Activated naive CD4-positive, alpha-beta T cell (primary cell): ENCODE measurements at places on chromosomes 7 and 10.

DNA sequence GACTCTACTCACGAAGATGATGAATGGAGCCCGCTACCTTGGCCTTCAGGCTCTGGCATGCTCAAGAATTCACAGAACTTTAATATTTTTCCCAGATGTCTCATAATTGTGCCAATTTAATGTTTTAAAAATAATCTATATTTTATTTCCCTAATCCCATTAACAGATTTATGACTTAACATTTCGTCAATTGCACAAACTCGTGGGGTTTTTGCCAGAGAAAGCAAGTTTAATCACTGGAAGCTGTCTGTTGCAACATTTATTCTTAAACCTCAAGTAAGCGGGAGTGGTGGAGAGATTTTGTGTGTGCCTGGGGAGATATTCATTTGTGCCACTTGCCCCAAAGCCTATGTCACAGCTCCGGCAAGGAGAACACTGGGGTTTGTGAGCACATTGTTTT lies 117.9 kb downstream of the TEX36 start:
- DNase-seq = no peak

DNA sequence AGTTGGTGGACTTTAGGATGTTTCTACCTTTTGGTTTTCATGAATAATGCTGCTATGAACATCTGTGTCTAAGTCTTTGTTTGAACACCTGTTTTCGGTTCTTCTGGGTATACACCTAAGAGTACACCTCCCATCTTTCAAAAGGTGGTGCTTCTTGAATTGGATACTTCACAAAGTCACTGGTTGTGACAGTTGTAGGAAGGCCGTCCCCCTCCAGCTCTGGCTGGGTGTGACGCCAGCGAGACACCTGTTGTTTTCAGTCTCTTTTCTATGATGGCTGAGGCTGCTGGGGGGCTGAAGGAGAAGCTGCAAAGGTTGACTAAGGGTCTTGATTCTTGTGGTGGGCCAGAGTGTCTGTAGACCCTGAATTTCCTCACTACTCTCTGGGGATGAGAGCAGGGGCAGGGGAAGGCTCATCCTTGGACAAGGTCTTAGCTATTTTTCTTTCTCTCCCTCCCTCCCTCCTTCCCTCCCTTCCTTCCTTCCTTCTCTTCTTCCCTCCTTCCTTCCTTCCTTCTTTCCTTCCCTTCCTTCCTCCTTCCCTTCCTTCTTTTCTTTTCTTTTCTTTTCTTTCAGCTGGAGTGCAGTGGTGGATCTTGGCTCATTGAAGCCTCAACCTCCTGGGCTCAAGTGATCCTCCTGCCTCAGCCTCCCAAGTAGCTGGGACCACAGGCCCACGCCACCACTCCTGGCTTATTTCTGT lies 5.6 kb downstream of the NEURL1 start:
- no peak for DNase-seq

DNA sequence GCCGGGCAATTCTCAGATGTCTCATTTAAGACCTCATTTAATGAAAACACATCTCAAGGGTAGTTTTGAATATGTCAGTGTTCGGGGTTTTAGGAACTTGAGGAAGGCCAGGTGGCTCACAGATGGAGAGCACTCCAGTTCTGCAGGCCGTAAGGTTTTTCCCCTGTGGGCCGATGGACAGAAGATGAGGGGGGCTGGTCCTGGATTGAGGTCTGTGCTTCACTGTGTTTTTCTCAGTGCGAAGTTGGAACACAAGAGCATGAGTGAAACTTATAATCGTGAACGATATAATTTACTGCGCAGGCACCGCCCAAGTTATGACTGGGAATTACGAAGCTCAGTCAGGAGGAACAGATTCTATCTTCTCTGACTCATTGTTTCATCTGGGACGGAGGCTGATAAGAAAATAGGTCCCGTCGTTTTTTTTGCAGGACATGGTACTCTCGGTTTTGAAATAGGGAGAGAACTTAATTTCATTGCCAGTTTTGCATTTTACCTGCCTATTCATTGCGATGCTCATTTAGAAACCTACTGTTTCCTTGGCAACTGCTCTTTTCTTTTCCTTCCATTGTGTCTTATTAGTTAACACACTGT lies 591.0 kb upstream of the PFKP start:
- DNase-seq = no peak

DNA sequence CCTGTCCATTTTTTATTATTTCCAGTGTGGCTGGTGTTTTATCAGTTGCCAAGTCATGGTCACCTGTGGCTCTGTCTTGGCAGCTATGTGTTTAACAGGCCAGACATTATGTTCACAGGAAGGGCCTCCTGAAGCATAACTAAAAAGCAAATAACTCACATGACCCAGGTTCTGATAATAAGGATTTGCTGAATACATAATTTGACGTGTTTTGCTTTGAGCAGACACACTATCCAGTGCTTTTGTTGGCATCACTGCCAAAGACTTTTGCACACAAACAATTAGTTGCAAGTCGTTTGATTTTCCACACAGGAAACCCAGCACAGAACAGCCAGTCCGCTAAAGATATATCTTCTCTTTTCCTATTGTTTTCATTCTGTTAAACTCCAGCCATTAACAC lies 173.6 kb downstream of the ARL4A start:
- DNase-seq = no peak

- no peak for DNase-seq
Measured at GRCh38 chr10:18620856-18621255, 30.5 kb downstream of the NSUN6 start.

GRCh38 chr7:78090616-78091015 lies 292.0 kb downstream of the PHTF2 start:
- DNase-seq = no peak

- no peak for DNase-seq
Measured at GRCh38 chr7:40437498-40437897, 302.7 kb downstream of the SUGCT start.

DNA sequence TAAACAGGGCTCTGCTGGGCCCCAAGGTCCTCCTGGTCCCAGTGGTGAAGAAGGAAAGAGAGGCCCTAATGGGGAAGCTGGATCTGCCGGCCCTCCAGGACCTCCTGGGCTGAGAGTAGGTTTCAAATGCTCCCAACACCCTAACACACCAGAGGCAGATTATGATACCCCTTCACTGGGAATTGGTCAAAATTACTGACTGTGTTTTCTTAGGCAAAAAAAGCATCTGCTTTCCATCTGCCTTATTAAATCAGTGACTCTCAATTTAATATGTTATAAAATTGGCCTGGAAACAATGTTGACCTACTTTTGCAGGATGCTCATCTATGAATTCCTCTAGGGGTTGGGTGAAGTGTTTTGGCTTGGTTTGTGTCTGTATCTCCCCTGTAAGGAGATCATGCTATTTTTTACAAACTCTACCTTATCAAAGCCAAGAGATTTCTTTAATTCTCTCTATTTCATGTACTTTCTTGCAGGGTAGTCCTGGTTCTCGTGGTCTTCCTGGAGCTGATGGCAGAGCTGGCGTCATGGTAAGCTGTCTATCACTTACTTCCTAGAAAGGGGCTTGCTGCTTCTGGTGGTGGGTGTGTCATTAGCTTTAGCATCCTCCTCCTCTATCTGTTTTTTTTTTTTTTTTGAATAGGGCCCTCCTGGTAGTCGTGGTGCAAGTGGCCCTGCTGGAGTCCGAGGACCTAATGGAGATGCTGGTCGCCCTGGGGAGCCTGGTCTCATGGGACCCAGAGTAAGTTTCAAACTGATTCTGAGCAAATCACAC lies 15.9 kb downstream of the COL1A2 start:
- DNase-seq = no peak
